NCI-H460 (cell line): ENCODE measurements at places on chromosomes 2 and 18. TPM values are rescaled to one million over a fixed set of nuclear protein-coding genes. Genes with fewer than 3 reads are reported as not detected.

DAW1 gene
- total RNA-seq, result 99.2 and 104 TPM in 2 replicates

CNRIP1 gene
- 6.2 and 7.3 TPM in 2 replicates for total RNA-seq

KCNG3 gene
- total RNA-seq, result 0.55 and 0.72 TPM in 2 replicates

GAREM1 gene
- total RNA-seq, result 7.8 and 9.5 TPM in 2 replicates

KLHL41 gene
- not detected in 2 replicates for total RNA-seq

NAT8 gene
- not detected in 2 replicates for total RNA-seq

CBLN2 gene
- 0.59 and 0.61 TPM in 2 replicates for total RNA-seq

ZNF385B gene
- total RNA-seq, result 2.3 and 3.3 TPM in 2 replicates

DDX1 gene
- total RNA-seq, result 64.4 and 82.6 TPM in 2 replicates

UGT1A5 gene
- total RNA-seq, result not detected in 2 replicates
